ENCODE measurements at places on chromosomes 7 and 10. TPM values are rescaled to one million over a fixed set of nuclear protein-coding genes. Genes with fewer than 3 reads are reported as not detected.
A peak's percentile ranks its signal among the peaks of the same experiment; 100 is the strongest.

GRCh38 chr10:120573355-120573754, 116.3 kb downstream of the PLPP4 start:
- H3K27ac ChIP-seq = no peak overlapping the region
- H3K27me3 ChIP-seq = peaks cover 3% of the 10 kb centered on the region
- H3K4me1 ChIP-seq = no peaks in the 10 kb centered on the region
- no peaks in the 10 kb centered on the region for H3K36me3 ChIP-seq

DNA sequence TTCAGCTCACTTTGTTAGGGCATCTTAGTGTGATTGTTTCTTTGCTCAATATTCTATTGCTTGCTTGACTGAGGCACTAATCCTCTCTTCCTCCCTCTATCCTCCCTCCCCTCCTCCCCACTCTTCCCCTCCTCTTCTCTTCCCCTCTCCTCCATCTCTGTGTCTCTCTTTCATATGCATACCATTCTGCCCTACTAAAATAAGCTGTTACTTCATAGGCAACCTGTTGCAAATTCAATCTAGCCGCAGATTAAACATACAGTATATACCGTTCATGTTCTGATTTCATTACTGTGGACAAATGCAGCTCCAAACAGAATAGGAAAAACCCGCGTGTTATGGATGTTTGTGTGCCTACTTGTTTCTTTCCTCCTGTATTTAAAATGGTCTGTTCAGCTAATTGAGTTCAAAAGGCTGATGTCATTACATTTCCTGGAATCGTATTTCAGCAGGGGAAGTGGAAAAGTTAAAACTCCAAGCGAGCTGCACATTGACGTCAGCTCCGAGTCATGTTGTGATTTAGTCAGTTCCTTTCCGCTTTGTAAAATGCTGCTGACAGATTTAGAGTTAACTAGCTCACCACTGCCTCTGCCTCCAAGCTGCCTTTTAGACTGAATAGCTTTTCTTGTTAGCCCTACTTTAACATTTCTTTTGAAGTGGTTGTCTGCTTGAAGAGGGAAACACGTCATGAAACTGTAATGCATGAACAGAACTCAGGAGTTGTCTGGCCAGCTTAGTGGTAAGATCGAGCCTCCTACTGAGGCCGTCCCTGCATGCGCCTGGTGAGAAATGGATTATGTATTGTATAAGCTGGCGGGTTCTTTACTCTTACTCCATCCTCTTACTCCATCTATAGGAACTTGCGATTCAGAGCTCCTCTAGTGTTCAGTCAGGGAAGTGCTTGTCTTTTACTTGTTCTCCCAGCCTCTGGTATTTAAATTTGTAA, 69.0 kb downstream of the CREM start:
- H3K36me3 ChIP-seq = no peaks in the 10 kb centered on the region
- peaks cover 7% of the 10 kb centered on the region for H3K4me1 ChIP-seq
- no peak overlapping the region for H3K4me3 ChIP-seq
- H3K27me3 ChIP-seq = no peaks in the 10 kb centered on the region
- peak; percentile 98 for DNase-seq
- H3K27ac ChIP-seq = peak overlapping the region; percentile 95

GRCh38 chr7:4787541-4787940, 12.1 kb downstream of the AP5Z1 start:
- H3K4me3 ChIP-seq = no peak overlapping the region
- H3K4me1 ChIP-seq = no peaks in the 10 kb centered on the region
- DNase-seq = no peak

- H3K27me3 ChIP-seq = no peaks in the 10 kb centered on the region
- H3K4me3 ChIP-seq = no peak overlapping the region
- DNase-seq = peak; percentile 86
- H3K4me1 ChIP-seq = no peaks in the 10 kb centered on the region
- H3K36me3 ChIP-seq = no peaks in the 10 kb centered on the region
- H3K27ac ChIP-seq = no peak overlapping the region
These were observed 187.7 kb downstream of the MTERF1 start for GRCh38 chr7:91692800-91693199.

DNA sequence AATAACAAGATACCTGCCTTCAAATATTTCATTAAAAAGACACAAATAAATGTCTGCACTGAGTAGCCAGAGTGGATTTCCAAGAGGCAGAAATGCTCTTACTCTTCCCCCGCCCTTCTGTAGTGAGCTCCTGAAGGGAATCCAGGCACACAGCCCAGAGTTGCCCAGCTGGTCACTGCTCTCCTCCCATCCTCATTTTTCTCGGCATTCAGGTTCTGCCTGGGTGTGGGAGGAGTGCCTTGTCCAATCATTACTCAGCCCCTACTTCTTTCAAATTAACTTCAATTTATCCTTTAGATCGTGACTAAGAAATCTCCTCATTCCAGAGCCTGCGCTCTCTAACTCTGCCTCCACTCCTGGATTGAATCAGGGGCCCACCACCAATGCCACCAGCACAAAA, 12.2 kb downstream of the CCDC6 start:
- peaks cover 17% of the 10 kb centered on the region for H3K4me1 ChIP-seq
- no peaks in the 10 kb centered on the region for H3K27me3 ChIP-seq
- H3K36me3 ChIP-seq = no peaks in the 10 kb centered on the region
- H3K4me3 ChIP-seq = no peak overlapping the region
- peak; percentile 57 for DNase-seq

The DENND2A gene
- 4.1 TPM for polyA plus RNA-seq

DNA sequence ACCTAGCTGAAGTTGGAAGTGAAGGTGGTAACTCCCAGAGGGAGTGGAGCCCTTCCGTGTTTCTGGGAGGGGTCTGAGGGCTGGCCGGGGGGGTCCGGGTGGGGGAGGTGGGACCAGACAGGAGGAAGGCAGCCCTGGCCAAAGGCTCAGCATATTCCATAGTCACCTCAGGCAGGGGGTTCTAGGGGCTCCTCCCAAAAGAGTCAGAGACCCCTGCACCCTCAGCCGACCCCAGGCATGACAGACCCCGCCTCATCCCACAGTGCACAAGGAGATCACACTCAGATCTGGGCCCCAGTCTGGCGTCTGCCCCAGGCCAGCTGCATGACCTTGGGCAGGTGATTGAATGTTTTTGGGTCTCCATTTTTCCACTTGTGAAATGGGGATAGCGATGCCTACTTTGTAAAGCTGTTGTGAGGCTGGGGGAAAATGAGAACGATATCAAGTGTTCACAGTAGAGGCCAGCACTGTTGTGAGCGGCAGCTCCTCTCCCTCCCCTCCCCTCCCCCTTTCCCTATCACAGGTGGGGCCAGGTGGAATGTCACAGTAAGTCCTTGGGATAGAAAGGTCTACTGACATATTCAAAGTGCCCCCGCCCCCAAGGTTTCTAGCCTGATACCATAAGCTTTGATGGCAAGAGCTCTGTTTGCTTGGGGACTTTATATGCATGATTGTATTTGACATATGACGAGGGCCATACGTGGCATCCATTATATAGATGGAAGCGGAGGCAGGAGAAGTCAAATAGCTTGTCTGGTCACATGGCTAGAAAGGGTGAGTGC, 33.3 kb downstream of the DNAJB12 start:
- H3K36me3 ChIP-seq = no peaks in the 10 kb centered on the region
- DNase-seq = no peak
- H3K4me3 ChIP-seq = no peak overlapping the region
- peak overlapping the region; percentile 98 for H3K27ac ChIP-seq
- peaks cover 41% of the 10 kb centered on the region for H3K4me1 ChIP-seq

The ACHE gene
- 2.6 TPM for polyA plus RNA-seq

All from lung (tissue), 17 donors.